Caudate nucleus (tissue), 63 donors: ENCODE measurements at places on chromosomes 16 and 17.

- DNase-seq = no peak
Observed at GRCh38 chr17:10337976-10338375, 34.8 kb downstream of the MYH13 start.

DNA sequence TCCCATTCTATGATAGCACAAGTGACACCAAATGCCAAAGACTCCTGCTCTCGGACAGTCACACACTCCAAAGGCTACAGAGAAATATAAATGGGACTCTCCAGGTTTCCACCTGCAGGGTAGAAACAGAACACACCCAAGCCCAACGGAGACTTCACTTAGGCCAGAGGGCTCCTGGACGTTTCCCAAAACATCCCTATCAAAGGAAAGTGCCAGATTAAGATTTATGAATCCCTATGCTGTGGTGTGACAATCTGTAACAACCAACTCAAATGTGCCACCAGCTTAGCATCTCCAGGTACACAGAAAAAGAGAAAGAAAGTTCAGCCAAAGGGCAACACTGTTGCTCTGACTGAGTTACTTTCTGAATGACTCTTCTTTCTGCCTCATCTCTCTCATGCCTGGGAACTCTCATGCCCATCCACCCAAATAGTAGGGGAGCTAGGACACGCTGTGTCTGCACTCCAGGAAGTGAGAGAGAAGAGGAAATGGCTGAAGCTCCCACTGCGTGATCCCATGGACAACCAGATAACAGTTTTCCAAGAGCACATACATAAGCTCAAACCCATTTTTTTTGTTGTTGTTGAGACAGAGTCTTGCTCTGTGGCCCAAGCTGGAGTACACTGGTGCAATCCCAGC lies 49.7 kb downstream of the SMG6 start:
- no peak for DNase-seq

- DNase-seq = no peak
Observed at GRCh38 chr16:85445064-85445778, 167.9 kb upstream of the GSE1 start.

DNA sequence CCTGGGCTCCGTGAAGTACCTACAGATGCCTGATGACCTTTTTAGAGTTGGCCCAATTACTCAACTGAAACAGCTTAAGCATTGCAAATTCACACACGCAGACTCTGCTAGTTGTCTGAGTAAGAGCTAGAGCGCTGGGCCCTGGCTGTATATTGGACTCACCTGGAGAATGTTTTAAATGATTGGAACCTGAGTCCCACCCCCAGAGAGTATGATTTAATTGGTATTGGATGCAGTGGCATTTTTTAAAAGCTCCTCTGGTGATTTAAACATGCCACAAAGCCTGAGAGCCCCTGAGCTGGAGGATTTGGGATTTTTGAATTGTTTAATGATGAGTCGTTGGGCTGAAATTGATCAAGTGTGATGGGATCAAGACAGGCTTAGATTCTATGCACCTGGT lies 143.9 kb upstream of the SDK2 start:
- no peak for DNase-seq

DNA sequence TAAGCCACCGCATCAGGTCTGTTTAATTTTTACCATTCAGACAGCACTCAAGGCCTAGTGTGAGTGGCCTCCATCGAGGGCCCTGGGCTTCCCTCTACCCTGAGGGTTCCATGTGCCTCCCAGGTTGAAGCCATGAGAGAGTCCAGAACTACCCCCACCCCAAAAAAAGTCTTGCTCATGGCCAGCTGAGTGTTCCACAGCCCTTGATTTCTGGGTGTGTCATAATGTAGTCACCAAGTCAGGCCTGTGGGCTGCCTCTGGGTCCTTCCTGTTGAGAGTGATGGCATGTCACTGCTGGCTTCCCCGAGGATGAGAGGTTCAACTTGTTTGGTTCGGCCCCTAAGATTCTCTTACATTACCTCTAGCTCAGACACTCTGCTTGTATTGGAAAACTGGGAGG lies 100.6 kb downstream of the PITPNC1 start:
- DNase-seq = no peak

GRCh38 chr16:78176435-78176834 lies 77.0 kb downstream of the WWOX start:
- no peak for DNase-seq

GRCh38 chr17:30599428-30600059 lies 122.3 kb downstream of the GOSR1 start:
- DNase-seq = no peak

DNA sequence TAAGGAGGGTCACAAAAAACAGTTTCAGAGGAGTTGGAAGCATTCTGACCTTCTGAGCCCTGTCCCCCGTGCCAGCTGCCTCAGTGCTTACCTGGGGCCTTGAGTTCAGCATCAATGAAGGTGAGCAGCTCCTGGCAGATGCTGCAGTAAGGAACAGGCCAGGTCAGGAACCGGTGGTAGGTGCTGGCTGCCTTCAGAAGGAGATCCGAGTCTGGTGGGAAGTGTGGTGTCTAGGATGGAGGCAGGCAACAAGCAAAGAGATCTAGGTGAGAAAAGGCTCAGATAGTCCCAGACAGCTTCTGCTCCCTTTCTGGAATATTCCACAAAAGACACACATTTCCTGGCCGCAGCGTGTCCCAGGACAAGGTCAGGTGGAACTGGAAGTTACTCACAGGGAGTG lies 37.2 kb upstream of the PIK3R6 start:
- no peak for DNase-seq

GRCh38 chr16:3797473-3797872 lies 80.1 kb upstream of the TRAP1 start:
- DNase-seq = no peak

DNA sequence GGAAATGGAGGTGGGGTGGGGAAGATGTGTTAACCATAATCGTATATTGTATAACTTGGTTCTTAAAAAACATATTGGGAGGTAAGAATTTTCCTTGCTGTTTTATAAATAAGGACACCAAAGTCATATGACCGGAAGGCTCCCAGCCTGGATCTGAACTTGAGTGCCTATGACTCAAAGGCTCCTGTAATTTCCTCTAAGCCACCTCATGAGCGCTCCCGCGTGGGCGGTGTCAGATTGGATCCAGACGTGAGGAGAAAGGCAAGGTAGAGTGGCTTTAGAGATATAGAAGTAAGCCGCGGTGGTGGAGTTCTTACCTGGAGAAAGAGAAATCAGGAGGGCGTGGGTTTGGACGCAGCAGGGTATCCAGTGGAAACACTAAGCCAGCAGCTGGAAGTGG lies 196.2 kb upstream of the NLRP1 start:
- DNase-seq = peak; percentile 10

DNA sequence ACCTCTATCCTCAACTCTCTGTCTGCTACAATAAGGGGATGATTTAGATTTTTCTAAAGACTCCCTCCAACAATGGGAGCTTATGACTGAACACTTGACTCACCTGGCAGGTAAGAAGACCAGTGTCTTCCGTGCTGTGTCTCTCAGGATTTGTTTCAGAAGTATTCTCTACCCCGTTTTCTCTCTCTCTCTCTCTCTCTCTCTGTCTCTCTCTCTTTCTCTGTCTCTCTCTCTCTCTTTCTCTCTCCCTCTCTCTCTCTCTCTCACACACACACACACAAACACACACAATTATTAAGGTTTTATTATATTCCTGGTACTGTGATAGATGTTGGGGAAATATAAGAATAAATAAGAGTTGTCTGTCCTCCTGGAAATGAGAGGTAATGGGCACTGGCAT lies 263.9 kb downstream of the TOX3 start:
- DNase-seq = no peak

DNA sequence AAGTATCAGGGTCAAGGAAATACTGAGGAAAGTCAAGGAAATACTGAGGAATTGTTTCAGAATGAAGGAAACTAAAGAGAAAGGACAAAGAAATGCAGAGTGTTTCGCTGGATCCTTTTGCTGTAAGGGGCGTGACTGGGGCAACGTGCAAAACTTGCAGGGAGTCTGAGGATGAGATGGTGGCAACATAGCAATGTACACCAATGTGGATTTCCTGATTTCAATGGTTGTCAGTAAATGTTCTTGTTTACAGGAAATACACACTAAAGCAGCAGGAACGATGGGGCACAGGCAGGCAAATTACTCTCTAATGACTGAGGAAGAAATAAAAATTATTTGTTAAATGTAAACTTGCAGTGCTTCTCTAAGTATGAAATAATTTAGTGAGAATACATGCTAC lies 34.4 kb downstream of the ZZEF1 start:
- no peak for DNase-seq

DNA sequence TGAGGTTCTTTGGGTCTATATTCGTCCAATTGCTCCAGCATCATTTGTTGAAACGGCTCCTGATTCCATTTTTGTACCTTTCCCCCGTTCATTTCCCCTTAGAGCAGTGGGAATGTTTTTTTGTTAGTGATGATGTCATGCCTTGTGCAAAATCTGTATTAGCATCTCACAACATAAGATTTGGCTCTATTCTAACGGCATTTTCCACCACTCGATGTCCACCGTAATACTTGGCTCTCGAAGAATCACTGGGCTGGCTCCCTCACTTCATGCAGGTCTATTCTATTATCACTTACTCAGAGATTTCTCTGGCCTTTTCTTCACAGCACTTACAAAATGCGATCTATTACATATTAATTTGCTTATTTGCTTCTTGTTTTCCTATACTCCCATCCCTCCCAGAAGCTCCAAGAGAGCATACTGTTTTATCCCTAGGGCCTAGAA lies 571 bp upstream of the NME1 start:
- no peak for DNase-seq

DNA sequence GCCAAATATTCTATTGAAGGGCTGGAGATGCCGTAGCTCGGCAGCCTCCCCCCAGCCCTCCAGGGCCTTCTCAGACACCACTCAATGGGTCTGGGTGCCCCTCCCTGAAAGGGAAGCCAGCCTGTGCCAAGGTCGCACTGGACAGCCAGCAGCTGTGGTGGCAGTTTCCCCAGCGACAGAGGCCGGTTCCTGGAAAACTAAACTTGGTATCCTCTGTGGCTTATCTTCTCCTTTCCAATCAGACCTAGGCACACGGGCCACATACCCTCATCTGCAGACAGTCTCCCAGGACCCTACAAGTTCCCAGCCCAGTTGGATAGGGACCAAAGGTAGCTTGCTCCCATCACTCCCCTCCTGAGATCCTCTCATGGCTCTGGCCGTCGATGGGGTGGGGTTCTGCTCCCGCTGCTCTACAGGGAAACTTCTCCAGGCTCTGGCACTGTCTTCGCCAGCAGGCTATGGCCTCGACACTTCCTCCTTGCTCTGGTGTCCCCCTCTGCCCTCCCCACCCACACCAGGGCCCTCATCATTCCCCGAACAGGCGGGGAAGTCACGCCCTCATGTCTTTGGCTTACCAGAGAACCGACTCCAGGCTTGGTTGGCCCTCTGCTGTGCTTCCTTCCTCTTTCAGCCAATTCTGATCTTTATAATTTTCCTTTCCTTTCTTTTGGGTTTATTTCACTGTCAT lies 18.3 kb upstream of the IL21R start:
- DNase-seq = no peak

- no peak for DNase-seq
Observed at GRCh38 chr17:5254903-5255521, 20.4 kb upstream of the SCIMP start.

- DNase-seq = no peak
Observed at GRCh38 chr17:57553991-57554825, 190.9 kb downstream of the CCDC182 start.

GRCh38 chr16:5108505-5109158 lies 11.0 kb upstream of the EEF2KMT start:
- DNase-seq = no peak

DNA sequence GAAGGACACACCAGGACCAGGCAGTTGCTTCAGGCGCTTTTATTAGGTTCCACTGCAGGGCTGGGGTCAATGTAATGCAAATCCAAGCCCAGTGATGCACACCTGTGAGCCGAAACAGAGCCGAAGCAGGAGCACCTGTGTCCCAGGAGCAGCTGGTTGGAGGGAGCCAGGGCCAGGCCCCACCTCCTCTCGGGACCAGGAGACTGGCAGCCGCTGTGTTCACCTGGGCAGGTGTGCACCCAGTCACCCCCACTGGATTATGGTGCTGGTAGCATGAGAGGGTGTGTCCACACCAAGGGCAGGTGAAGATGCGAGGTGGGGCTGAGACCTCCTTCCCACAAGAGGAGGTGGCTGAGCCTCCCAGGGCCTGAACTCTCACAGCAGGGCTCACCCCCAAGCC lies 4.7 kb upstream of the FAAP100 start:
- DNase-seq = no peak

GRCh38 chr16:12295395-12295794 lies 318.9 kb downstream of the SNX29 start:
- DNase-seq = no peak

- peak; percentile 80 for DNase-seq
Observed at GRCh38 chr16:2474877-2475412, at the start of gene TBC1D24. TSS of gene TBC1D24 (plus strand) at chr16:2475127. CDS start at chr16:2496149, 21,022 bp downstream.

DNA sequence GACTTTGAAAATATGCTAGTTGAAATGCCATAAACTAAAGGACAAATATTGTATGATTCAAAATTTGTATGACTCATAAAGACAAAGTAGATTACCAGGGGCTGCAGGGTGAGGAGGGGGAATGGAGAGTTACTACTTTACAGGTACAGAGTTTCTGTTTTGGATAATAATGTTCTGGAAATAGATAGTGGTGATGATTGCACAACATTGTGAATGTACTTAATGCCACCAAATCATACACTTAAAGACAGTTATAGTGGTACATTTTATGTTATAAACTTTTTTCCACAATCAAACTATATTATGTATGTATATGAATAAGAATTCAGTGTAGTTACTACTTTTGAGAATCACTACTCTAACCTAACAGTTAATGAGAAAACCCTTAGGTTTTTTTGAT lies 368.1 kb downstream of the ZFHX3 start:
- DNase-seq = no peak

- no peak for DNase-seq
Observed at GRCh38 chr16:28984091-28984490, 761 bp upstream of the LAT start.

DNA sequence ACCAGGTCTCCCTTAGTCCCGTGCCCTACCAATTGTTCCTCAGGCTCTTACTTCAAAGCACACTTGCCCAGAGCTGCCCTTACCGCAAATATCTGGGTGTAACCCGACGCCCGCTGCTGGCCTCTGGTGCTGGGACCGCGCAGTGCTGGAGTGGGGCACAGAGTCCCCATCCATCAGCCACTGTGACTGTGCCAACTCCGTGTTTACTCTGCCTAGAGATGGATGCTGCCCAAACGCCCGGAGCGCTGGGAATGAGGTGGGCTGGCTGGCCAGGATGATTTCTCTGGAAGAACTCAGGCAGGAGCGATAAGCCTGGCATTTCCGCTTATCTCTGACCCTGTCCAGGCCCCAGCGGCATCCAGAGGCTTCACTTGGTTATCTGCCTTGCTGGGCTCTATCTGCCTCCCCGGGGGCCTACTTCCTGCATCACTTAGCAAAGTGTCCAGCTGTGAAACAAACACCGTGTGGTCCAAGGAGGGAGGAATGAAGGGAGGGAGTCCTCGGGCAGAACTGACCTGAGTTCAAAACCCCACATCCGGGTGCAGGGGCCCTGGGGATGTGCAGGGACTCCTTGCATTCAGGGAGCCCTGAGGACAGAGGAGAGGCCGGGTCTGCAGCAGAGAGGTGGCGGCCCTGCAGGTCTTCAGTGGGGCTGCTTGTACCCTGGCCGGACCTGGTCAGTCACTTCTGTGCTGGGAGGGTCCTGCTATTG lies 9.4 kb upstream of the MYLK3 start:
- no peak for DNase-seq
